ENCODE measurements at places on chromosomes 16 and 17. TPM values are rescaled to one million over a fixed set of nuclear protein-coding genes. Genes with fewer than 3 reads are reported as not detected.

DNA sequence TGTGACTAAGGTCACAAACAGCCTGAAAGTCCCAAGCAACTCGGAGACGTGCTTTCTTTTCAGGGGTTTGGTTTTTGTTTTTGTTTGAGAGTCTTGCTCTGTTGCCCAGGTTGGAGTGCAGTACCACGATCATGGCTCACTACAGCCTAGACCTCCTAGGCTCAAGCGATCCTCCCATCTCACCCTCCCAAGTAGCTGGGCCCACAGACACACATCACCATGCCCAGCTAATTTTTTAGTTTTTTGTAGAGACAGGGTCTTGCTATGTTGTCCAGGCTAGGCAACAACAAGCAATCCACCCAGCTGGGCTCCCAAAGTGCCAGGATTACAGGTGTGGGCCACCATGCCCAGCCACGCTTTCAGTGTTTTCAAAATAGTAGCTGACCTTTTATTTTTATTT lies 19.8 kb upstream of the GGA2 start:
- no peak for DNase-seq

DNA sequence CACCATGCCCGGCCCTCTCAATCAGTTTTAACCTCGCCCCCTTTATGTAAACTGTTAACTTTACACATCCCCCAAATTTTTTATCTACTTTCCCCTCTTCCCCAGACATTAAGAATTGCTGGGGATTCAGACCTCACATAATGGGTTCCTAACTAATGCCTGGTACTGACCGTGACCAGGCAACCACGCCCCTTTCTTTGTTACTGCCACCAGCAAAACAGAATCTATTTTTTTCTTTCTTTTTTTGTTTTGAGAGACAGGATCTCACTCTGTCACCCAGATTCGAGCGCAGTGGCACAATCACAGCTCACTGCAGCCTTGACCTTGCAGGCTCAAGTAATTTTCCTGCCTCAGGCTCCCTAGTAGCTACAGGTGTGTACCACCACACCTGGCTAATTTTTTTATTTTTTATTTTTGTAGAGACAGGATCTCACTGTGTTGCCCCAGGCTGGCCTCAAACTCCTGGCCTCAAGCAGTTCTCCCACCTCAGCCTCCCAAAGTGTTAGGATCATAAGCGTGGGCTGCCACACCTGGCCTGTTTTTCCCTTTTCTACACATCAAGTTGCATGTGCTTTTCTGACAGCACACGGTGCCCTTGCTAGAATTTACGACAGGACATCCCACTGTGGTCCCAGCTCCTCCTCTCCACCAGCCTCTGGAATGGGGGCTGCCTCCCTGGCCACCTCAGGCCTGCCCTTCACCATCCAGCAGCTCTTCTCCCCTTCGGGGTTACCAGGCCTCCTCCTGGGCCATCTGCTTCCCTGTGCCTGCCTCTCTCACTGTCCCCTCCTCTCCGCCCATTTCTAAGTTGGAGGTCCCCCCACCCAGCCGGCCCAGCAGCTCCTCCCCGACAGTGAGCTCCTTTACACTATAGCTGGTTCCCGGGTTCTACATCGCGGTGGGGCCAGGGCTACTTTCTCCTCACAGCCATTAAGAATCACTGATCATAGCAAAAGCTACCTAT lies 10.8 kb downstream of the CPNE2 start:
- DNase-seq = no peak

DNA sequence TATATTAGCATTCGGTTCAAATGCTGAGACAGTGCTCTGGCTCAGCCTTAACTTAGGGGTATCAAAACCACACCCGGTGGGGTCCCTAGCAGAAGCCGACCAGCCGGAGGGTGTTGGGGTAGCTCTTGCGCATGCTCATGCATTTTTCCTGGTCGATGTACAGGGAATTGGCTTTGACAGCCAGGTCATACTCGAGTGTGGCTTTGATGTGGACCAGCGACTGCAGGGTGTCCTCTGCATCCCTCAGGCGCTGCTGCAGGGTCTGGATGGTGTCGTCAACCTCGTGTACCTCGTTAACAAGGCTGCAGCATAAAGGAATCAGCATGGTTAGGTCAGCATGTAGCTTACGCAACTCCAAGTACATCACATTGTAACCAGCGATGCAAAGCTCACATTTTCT lies 37.5 kb downstream of the TEKT3 start:
- DNase-seq = no peak

DNA sequence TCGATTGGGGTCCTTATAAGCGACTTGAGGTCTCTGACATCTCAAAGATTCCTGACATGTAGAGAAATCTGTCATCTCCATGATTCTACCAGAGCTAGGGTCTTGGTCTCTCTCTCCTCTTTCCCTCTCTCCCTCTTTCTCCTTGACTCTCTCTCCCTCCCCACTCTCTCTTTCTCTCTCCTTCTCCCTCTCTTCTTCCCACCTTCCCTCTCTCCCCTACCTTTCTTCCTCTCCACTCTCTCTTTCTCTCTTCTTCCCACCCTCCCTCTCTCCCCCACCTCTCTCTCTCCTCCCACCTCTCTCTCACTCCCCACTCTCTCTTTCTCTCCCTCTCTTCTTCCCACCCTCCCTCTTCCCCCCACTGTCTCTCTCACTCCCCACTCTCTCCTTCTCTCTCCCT lies 32.6 kb downstream of the B4GALNT2 start:
- no peak for DNase-seq

DNA sequence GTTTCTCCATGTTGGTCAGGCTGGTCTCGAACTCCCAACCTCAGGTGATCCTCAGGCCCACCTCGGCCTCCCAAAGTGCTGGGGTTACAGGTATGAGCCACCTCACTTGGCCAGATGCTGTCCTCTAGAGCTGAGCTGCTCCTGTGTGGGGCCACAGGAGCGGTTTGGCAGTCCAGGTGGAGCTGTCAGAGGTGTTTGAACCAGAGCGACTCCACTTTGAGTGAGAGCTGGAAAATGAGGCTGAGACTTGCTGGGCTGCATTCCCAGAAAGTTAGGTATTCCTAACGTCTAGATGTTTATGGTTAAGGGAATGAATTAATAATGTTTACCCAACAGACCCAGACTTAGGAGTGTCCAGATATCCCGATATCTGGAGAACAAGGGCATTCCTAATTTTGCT lies 16.8 kb upstream of the PSMD7 start:
- DNase-seq = no peak

GRCh38 chr16:84810518-84811273 lies 9.1 kb upstream of the CRISPLD2 start:
- no peak for DNase-seq

The OR1E1 gene
- not detected for total RNA-seq

The DHRS7C gene
- total RNA-seq = not detected

All from LHCN-M2 (cell line).